ENCODE measurements at places on chromosomes 7 and 10.

GRCh38 chr10:48760983-48761382 lies 76.3 kb downstream of the WDFY4 start:
- DNase-seq, result no peak

- DNase-seq, result no peak
Measured at GRCh38 chr7:122919643-122920181, 33.5 kb upstream of the CADPS2 start.

- no peak for DNase-seq
Measured at GRCh38 chr7:10412422-10413019, 561.2 kb upstream of the PHF14 start.

- DNase-seq, result no peak
Measured at GRCh38 chr10:128751284-128751683, 625.1 kb upstream of the MKI67 start.

DNA sequence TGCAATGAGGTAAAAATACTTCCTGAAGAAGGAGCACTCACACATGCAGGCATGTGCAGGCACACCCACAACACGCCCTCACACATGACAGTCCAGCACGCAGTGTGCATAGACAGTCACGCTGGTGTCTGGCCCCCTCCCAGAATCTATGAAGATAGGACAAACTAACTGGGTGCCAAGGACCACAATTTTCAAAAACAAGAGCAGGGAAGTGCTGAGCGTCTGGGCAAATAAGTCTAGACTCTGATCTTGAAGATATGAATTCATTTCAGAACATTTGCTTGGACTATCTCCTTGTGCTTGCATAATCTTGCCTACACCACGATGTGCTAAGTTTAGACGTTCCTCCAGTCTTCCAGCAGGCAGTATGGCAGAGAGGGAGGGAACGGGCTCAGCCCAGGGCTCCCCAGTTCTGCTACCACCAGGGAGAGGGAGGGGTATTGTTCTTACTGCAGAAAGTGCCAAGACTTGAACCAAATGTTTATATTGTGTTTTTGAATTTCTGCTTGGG lies 276.5 kb upstream of the KLF6 start:
- no peak for DNase-seq

GRCh38 chr10:28714401-28715053 lies 37.2 kb downstream of the BAMBI start:
- DNase-seq, result no peak

- DNase-seq, result no peak
Measured at GRCh38 chr7:23394488-23395171, 75.7 kb downstream of the IGF2BP3 start.

GRCh38 chr10:119406601-119407253 lies 135.8 kb downstream of the RGS10 start:
- DNase-seq, result no peak

DNA sequence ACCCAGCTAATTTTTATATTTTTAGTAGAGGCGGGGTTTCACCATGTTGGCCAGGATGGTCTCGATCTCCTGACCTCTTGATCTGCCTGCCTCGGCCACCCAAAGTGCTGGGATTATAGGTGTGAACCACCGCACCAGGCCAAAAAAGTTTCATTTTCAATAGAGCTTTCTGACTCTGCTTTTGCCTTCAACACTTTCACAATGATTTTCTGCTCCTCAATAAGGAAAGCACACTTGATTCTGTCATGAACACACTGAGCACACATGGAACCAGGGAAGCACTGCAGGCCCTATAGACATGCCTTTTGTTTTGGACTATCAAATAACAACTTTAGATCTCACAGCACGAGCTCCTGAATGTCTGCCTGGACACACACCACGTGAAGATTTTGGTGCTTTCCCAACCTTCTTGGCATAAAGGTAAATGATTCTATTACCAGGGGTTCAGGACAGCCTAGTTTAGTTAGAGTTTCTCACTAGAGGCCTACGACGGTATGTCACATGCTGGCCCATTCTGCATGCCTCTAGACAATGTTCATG lies 8.0 kb downstream of the RRP12 start:
- no peak for DNase-seq

GRCh38 chr10:118277871-118278270 lies 64.3 kb downstream of the FAM204A start:
- DNase-seq, result no peak

DNA sequence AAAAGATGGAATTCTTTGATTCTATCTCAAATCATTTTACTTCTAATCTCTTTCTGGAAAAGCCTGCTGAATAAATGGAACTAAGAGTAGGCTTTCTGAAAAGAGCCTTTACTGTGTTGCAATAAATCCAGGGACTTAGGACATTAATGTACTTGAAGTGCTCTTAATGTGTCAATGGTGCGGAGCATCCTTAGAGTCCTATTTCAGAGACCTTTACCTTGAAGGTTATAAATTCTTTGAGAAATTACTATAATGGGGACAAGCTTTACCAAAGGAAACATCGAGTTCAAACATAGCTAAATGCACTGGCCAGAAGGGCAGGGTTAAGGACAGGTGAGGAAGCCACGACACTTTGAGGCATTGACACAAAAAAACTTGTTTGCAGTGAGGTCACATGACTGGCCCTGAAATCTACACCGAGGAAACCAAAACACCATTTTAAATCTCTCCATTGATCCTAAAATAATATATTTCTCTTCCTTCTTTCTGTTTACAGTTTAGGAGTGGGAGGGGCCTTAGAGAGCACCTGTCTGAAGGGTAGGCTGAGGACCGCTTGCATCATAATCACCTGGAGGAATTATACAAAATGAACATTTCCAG lies 48.1 kb upstream of the EXOC6 start:
- DNase-seq, result no peak

DNA sequence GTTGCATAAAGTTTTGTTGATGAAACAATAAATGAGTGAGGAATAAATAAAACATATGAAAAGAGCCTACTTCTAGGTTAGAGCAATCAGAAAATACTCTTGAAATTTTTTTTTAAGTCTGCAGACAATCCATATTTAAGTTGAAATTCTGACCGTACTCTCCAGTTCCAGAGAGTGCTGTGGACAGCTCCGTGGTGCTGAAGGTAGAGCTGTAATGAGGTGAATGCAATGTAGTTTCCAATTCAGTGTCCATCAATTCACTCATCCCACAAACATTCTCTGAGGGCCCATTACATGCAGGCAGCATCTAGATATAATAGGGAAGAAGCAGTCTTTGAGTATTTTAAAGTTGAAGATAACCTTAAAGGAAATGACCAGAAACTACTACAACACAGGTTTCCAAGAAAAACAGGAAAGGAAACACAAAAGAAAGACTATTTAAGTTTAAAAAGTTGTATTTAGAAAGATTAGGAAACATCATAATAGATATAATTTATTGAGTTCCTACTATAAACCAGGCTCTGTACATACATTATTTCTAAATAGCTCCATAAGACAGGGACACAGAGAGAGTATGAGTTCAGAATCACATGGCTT lies 44.0 kb upstream of the CRTAC1 start:
- peak; percentile 20 for DNase-seq

GRCh38 chr10:43057231-43057711 lies 19.6 kb upstream of the RET start:
- no peak for DNase-seq

DNA sequence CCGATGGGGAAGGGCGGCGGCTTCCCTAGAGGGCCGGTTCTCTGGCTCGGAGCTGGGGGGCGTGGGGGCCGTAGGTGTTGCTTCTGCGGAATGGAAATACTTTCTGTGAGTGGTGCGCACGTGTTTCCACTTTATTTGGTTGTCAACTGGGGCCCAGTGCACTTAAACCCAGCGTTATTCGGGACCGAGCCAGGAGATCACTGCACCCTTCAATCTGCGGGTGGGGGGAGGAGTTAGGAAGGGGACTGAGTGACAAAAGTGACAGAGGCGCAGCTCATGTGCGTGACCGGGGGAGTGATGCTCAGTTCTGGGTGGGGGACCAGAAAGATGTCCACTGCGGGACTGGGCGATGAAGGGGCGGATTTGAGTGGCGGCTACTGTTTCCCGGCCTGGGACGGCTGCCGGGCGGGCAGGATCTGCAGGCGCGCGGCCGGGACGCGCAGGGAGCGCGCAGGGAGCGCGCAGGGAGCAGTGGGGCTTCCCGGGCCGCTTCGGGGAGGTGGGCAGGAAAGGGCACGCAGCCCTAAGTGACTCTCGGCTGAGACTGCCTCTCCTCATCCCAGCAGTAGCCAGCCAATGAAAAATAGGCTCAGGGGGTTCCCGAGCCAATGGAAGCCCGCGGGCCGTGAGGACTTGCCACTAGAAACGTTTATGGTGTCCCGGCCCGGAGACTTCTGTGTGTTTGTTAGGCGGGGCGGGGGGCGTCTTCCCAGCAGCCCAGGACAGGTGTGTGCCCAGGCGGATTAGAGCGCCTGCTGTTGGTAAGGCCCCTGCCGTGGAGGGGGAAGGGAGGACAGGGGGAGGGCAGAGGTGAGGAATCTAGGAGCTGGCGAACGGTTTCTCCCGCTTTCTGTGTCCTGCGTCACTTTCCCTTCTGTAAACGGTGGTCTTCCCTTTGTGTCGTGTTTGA lies 54.3 kb upstream of the KDM7A start:
- no peak for DNase-seq

- DNase-seq, result no peak
Measured at GRCh38 chr10:29835055-29835454, 200.3 kb upstream of the SVIL start.

- DNase-seq, result no peak
Measured at GRCh38 chr10:130466271-130466997, 330.2 kb downstream of the GLRX3 start.

GRCh38 chr10:87558333-87558732 lies 53.6 kb downstream of the MINPP1 start:
- DNase-seq, result no peak

DNA sequence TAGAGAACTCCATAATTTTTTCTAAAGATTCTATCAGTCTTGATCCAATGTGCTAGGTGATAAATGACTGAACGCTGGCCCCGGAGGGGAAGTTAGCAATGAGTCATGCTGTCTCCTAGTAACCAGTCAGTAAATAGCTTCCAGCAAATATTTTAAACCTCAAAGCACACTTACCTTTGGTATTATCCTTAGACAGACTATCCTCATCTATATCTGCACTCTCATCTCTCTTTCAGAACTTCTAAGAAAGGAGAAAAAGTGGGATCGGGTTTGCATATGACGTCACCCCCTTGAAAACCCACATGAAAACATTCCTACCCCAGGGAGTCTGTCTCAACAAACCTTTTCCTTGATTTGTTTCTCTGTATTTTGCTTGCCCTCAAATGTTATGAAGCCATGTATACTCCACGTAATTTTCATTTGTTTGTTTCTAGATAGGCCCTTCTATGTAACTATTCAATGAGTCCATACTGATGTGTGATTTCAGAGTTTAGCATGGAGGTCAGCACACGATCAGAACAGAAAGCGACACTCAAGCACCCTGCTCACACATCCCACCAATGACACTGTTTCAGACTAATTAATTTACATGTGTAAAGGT lies 174.9 kb upstream of the NRP1 start:
- no peak for DNase-seq

DNA sequence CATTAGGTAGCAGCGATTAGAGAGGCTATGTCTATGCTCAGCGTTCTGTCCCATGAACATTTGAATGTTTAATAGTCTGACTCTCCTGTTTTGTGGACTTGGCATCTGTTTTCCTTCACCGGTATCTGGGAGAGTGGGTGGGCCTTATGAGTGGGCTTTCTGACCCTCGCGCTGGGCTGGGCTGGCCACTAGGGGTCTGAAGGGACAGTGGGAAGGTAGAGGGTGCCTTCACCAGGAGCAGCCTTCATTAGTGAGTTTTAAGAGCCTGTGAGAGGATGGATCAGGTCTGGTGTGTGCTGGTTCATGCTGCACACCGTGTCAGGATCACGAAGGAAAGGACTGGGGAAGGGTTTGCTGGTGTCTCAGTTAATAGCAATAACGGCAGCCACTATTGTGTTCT lies 33.4 kb downstream of the DCLRE1A start:
- no peak for DNase-seq

DNA sequence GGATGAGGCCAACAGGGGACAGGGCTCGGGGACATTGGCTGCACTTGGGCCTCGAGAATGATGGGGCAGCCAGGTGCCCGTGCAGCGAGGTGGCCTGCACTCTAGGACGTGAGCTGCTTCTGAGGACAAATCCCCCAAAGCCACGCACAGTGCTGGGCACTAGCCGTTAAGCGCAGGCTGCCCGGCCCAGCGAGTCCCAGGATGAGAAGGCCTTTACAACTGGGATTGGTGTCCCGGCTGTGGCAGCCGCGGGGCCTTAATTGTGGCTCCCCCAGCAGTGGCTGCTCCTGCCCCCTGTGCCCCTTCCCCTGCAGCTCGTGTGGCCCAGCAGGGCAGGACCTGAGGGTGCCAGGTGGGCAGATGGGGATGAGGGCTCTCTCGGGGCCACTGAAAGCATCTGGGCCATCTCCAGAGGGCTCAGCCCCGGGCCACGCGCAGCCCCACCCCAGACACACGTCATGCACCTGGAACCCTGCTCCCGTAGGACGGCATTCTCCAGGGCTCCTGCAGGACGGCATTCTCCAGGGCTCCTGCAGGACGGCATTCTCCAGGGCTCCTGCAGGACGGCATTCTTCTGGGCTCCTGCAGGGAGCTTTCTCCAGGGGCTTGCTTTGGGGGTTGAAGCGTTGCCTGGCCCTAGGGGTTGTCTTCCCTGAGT lies 6.6 kb downstream of the PWWP2B start:
- DNase-seq, result no peak

- DNase-seq, result no peak
Measured at GRCh38 chr7:76233538-76234281, 32.0 kb downstream of the SRRM3 start.

DNA sequence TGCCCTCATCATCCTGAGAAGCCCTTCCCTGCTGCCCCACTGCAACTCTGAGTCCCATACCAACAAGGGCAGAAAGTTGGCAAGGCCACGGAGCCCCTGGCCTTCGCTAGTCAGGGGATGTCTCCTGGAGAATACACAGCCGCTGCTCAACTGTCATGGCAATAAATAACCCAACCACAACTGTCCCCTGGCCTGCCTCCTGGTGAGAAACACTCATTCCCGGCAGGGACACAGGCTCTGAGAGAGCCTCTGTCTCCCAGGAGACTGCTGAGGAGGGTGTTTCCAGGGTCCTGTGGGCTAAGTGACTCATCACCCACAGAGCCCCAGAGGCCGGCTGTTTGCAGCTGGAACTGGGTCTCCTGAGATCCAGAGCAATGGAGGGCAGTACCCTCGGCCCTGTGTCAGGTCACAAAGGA lies 354.1 kb downstream of the TNS3 start:
- peak; percentile 44 for DNase-seq

DNA sequence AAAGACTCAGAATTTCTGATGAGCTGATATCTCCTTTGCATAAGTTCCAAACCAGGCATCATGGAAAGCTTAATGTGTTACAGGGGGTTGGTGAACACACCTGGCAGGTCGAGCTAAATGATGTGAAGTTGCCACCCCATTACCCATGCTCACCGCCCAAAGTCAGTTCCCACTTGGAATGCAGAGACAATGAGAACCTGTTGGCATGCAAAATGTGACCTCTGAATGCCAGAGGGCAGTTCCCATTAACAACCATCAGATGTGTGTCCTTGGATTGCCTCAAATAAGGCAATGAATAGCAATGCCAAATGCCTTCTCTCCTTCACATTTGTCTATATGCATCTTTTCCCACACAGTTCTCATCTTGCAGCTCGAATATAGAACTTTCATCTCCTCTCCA lies 190.7 kb downstream of the CDCA7L start:
- DNase-seq, result no peak

Data from hematopoietic multipotent progenitor cell (in vitro differentiated cells).